ENCODE measurements at places on chromosomes 5 and 9.

- DNase-seq, result no peak
Observed at GRCh38 chr5:31639481-31640411, 815 bp downstream of the PDZD2 start.

- DNase-seq, result no peak
Observed at GRCh38 chr5:14728459-14728938, 64.0 kb downstream of the OTULIN start.

DNA sequence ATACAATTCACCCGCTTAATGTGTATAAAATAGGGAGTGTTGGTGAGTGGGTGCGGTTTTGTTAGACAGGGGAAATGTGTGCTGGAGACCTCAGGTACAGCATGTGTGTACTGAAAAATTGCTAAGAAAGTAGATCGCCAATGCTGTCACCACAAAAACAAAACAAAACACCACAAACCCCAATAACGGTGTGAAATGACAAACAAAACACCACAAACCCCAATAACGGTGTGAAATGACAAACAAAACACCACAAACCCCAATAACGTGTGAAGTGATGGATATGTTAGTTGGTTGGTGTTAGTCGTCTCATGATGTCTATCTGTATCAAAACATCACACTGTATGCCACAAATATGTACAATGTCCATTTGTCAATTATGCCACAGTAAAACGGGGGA lies 14.2 kb upstream of the GFPT2 start:
- no peak for DNase-seq

DNA sequence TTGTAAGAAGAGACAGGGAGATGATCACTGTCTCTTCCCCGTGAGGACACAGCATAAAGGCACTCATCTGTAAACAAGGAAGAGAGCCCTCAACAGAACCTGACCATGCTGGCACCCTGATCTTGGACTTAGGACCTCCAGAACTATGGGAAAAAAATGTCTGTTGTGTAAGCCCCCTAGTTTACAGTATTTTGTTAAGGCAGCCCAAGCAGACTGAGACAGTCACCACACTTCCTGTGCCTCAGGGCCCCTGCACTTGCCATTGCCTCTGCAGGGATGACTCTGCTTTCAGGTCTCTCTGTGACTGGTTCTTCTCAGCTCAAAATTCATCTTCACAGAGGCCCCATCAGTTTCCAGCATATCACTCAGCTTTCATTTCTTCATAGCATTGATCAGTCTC lies 372.1 kb downstream of the TLE1 start:
- DNase-seq, result no peak

- no peak for DNase-seq
Observed at GRCh38 chr5:64947031-64947430, 178.3 kb downstream of the CWC27 start.

DNA sequence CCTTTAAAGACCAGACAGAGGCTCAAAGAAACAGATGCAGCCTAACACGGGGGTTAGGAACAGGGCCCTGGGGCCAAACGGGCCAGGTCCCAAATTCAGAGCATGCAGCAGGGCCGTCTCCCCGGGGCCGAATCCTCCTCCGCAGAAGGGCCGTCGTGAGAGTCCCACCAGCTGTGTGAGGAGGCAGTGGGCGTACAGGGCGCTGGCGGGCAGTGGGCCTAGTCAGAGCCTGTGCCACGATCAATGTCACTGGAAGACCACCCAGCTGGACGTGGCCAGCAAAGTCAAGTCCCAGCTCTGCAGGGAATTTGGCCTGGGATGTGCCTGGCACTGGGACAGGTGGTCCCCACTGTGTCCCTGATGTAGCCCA lies 15.8 kb upstream of the FCN2 start:
- DNase-seq, result no peak

- DNase-seq, result no peak
Observed at GRCh38 chr9:81682797-81683196, 6.5 kb downstream of the TLE1 start.

DNA sequence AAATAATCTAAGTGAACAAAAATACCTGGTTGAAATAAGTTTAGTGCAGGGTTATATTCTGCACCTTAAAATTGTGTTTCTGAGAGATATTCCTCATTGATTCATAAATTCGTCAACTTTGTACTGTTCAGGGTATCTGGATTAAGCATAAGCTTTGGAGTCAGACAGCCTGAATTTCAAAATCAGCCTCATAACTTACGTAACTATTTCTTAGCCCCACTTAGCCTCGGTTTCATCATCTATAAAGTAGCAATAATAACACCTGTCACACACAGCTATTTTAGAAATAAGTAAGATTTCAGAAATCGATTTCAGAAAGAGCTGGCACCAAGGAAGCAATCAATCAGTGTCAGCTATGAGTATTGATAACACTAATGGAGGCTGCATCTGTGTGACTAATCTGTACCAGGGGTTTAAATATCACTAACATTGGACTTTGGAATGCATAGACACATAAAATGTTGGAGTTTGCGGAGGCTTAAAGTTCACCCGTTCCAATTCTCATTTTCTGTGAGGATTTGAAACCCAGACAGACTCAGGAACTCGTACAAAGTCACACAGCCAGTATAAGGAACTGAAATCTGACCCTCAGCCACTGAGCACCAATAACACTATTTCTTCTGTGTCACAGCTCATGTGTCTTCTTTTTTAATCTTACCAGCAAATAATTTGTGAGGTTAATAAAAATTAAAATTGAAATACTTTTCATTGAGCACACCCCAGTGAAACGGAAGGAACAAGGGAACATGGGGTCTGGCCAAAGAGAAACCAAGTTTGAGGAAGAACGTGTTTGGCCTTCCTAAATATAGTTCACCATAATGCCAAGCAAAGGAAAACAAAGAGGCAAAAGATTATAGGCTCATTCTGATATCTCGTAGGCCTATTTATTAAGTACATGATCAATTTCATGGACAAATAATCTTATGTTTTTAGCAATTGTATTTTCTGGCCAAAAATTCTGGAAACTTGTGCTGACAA lies 194.4 kb upstream of the PTGER4 start:
- DNase-seq, result no peak

- DNase-seq, result no peak
Observed at GRCh38 chr5:78798673-78799029, 150.1 kb upstream of the LHFPL2 start.

GRCh38 chr5:169696621-169697510 lies 59.8 kb downstream of the DOCK2 start:
- no peak for DNase-seq

GRCh38 chr5:151696470-151697061 lies 9.9 kb upstream of the SPARC start:
- peak; percentile 56 for DNase-seq

- DNase-seq, result no peak
Observed at GRCh38 chr5:167123126-167123525, 1168.3 kb upstream of the WWC1 start.

DNA sequence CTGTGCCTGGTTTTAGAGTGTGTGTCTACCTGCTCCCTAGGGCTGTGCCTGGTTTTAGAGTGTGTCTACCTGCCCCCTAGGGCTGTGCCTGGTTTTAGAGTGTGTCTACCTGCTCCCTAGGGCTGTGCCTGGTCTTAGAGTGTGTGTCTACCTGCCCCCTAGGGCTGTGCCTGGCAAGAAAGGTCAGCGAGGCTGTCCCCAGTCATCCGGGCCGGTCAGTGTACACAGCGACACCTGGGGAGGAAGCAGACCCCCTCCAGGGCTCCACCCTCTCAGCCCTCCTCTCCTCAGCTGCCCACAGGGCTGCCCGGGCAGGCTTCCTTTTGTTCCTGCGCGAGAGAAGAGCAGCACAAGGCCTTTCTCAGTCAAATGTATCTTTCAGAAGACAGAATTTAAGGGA lies 4.1 kb downstream of the NRARP start:
- no peak for DNase-seq

DNA sequence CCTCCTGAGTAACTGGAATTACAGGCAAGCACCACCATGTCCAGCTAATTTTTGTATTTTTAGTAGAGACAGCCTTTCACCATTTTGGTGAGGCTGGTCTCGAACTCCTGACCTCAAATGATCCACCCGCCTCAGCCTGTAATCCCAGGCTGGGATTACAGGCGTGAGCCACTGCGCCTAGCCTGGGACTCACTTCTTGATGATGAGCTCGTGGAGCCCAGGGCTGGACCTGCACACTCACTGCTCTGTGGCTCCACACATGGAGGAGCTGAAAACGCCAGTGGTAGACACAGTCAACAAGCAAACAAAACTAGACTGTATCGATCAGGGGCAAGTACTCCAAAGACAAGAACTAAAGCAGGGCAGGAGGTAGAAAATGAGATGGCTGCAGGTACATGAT lies 59.8 kb upstream of the RPL26L1 start:
- no peak for DNase-seq

DNA sequence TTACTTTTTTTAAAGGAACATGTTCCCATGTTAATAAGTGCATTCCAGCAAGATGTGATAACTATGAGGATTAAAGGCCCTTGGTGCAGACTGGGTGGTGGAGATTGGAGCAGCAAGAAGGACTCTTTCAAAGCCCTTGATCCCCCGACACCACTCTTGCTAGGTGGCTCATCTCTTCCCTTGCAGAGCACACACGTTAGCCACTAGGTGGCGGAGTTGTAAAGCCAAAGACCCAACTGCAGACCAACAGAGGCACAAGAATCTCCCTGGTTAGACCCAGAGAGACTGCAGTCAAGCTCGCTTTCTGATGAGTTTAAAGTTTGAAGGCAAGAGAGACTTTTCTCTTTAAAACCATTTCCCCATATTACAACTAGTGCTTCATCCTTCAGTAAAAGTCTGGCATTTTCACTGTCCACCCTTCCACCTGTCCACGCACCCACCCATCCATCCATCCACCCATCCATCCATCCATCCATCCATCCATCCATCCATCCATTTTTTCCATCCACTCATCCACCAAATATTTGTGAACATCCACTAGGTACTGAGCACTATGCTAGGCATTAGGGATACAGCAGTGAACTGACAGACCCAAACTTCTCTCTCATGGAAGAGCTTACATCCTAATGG lies 226.9 kb downstream of the MSX2 start:
- peak; percentile 8 for DNase-seq

DNA sequence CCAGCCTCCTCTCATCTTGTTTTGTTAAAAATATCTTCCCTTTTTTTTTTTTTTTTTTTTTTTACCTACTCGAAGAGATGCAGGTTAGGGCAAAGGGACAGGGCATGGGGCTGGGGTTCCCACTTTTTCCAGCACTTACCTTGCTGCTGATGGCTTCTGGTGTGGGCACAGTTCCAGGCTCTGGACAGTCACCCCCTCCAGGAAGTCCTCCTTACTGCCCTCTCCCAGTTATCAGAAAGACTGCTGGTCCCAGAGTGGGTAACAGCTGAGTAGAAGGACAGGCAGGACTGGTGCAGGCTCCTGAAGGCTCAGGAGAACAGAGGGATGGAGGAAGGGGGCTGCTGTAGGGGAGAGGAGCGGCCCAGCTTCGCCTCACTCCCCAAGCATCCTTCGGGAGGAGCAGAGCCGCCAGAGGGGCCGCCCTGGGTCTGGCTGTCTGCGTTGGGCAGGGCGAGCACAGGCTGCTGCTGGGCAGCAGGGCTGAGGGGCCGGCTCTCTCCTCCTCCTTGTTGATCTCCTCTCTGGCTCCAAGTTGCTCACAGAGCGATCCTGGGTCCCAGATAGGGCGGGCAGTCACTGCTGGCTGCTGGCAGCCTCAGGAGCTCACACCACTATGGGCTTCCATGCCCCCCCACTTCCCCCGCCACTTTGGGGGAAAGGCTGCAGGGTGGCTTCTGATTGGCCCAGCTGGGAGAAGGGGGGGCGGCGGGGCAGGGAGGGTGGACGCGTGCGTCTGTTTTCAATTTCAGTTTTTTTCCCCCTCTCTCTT lies at the start of gene PDGFRB:
TSS of gene PDGFRB (minus strand) at position 588 of the 769 bp plus-strand sequence. CDS start 18,798 bp downstream, outside the sequence.
- DNase-seq, result no peak

DNA sequence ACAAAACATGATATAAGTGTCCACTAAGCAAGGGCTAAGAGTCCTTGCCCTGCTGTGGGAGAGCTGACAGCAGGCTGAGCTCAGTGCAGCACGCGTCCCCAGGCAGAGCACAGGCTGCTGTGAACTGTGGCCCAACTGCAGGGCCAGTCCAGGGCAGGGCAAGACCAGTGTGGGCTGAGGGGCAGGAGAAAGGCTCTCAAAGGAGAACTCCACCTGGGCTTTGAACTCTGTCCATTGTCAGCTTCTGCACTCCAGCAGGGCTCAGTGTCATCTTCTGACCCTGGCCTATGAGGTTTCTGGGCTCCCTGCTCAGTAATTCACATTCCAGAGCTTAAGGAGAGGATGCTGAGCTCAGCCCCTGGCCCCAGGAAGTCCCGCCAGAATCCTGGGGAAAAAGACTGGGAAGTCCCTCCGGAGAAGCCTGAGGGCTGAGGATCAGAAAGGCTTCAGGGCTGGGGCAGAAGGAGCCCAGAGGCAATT lies 37.4 kb downstream of the LHFPL2 start:
- no peak for DNase-seq

- DNase-seq, result no peak
Observed at GRCh38 chr5:160199410-160199911, 29.8 kb upstream of the FABP6 start.

GRCh38 chr9:124210697-124211096 lies 47.1 kb upstream of the NEK6 start:
- DNase-seq, result no peak

- no peak for DNase-seq
Observed at GRCh38 chr9:137365056-137365455, 57.9 kb downstream of the EXD3 start.

DNA sequence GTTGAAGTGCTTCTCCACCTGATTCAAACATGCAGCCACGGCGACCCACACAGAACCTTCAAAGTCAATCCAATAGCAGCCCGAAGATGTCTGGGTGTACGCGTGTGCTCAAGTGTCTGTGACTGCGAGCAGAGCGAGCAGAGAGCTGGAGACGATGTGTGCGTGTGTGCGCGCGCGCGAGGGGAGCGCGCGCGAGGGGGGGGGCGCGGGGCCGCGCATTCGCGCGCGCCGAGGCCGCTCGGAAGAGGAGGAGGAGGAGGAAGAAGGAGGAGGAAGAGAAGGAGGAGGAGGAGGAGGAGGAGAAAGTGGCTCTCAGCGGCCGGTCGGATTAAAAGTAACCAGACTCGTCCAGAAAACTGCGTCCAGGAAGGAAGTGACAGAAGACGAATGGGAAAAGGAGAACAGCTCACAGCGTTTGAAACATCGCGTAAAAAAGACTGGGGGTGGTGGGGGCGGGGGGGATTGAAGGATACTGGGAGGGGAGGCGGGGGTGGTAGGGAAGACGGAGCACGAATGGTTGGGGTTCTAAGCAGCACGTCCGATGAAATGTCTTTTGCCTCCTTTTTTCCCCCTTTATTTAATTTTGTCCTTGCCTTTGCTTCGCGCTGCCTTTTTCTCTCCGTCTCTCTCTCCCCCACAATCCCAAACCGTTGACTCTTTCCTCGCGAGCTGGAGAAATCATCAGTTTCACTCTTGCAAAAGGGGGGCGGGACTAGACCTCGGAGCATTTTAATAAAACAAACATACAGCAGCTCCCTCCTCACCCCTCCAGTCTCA lies at the start of gene MEF2C:
TSS of gene MEF2C (minus strand) at position 126 of the 777 bp plus-strand sequence. CDS start 59,396 bp downstream, outside the sequence.
- no peak for DNase-seq

DNA sequence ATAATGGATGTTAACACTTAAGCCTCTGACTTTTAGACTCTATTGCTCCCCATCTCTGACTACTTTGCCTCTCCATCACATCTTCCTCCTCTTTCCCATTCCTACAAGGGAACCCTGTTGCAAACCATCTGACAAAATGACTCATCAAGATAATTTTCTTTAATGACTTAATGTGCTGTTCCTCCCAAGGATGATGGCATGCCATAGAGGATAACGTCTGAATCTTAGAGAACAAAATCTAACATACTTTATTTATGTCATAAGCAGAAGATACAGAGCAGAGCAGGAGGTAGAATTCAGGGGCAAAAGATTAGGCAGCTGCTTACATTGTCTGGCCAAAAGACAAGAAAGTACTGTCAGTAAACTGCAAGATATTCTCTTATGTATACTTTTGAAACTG lies 76.8 kb downstream of the FGF10 start:
- no peak for DNase-seq

Measured in HS-27A (cell line).